ENCODE measurements at places on chromosomes 5 and 9.
A peak's percentile ranks its signal among the peaks of the same experiment; 100 is the strongest.

DNA sequence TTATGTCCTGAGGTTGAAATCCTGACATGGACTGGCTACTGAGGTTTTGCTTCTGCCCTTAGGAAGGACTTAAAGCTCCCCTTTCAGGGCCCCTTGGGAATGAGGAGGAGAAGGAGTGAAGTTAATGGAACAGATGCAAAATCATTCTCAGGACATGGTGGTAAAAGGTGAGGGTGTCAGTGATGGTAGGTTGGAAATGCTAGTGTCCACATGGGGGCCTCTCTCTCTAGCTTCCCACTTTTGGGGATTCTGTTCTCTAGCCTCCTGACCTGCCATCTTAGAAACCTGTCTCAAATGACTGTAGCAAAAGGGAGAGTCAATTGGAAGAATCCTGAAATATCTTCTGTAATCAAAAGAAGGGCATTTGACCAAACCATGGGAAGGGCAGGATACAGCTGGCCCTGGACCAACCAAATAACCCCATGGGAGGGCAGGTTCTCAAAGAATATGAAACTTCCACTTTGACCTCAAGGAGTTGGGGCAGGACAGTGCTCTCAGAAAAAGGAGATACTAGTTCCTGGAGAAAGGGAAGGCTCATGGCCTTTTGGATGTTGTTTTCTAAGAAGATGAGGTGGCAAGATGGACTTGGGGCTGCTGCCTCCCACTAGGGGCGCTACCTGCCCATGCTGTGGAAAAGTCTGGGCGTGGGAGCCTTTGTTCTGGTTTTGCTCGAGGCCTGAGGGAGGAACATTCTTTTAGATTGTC is 21.2 kb upstream of the MLANA start:
- no peak for DNase-seq

DNA sequence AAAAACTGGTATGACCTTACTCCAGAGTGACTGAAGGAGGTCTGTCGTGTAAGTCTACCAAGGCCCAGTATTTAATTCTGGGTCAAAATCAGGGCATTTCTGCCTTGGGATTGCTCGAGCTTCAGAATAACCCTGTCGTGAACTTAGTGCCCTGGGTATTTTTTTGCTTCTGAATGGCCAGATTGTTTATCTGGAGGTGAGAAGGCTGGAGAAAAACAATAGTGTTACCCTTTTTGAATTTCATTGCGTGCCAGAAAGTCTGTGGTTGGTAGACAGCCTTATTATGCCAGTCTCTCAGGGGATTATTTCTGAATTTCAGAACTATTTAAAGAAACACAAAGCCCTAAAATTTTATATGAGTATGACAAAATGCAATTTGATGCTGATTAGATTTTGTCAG is 323.4 kb downstream of the CSNK1G3 start:
- no peak for DNase-seq

GRCh38 chr5:1229822-1230221 is 4.6 kb downstream of the SLC6A18 start:
- no peak for DNase-seq

DNA sequence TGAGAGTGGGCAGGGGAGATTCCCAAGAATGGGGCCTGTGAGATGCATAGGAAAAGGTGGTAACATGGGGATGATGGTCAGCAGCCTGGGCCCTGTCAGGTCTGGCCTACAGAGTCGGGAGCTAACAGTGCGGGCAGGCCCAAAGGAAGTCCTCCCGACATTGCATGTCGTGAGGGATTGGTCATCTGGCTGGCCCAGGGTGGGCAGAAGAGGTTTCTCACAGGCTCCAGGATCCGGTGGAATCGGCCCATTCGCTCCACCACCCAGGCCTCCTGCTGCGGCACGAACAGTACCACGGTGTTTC is 514 bp downstream of the STOML2 start:
- no peak for DNase-seq

DNA sequence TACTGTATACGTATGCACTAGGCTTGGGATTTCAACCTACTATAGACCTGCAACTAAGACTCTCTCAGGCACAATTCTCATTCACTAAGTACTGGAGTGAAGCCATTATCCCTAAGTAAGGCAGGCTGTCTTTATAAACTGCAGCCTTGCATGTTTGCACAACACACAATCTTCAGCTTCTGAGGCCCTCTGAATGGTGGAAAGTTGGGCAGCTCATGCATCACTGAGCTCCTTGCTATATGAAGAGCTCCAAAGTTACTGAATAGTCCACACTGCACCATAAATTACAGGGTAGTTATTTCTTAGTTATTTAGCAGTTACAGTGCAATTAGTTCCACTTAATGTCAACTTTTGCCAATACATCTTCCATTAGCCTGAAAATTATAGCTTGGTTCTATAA is 384.6 kb downstream of the BRINP1 start:
- DNase-seq: no peak

GRCh38 chr9:131701789-131702337 is 38.0 kb downstream of the RAPGEF1 start:
- DNase-seq: no peak

DNA sequence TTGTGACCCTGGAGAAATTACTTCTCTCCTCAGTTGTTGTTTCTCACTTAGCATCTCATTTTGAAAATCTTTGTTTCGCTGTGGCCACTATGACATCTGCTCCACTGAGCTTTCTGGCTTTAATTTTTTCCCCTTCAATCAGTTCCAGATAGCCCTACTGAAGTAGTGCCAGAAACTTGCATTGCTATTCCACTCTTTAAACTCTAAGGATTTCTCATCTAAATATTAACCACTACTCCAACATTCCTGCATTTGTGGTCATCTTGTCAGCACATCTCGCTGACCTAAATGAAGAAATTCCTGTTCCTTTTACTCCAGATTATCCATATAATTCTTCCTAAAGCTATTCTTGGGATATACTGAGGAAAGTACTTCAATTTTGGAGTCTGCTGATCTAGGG is 15.3 kb upstream of the NOL6 start:
- no peak for DNase-seq

- no peak for DNase-seq
Measured at GRCh38 chr9:32218100-32218767, 166.2 kb upstream of the ACO1 start.

DNA sequence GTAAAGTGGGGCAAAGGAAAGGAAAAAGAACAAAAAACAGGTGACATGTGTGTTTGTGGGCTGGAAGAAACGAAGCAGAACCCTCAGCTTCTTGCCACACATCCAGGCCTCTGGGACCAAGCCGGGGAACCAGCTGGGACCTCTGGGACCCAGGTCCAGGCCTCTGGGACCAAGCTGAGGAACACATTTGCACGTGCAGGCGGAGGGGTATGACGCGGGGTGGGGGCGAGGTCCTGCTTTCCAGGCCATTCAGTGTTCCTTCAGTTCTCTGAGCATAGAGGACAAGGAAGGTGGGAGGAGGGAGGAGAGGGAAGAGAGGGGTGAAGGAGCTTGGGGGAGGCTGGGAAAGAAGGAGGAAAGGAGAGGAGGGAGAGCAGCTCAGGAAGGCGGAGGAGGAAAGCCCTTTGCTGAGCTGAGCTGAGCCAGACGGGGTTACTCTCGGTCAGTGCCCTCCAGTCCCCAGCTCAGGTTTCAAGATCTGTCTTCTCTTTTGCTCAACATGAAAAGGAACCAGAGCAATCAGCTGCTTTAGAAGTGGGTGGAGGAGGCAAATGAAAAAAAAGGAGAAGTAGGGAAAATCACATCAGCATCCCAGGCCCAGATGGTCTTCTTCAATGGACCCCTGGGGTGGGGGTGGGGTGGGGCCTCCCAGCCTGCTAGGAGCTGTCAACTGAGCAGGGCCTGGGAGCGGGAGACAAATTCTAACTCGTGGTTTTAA is 59.1 kb downstream of the ABCA1 start:
- DNase-seq: no peak

DNA sequence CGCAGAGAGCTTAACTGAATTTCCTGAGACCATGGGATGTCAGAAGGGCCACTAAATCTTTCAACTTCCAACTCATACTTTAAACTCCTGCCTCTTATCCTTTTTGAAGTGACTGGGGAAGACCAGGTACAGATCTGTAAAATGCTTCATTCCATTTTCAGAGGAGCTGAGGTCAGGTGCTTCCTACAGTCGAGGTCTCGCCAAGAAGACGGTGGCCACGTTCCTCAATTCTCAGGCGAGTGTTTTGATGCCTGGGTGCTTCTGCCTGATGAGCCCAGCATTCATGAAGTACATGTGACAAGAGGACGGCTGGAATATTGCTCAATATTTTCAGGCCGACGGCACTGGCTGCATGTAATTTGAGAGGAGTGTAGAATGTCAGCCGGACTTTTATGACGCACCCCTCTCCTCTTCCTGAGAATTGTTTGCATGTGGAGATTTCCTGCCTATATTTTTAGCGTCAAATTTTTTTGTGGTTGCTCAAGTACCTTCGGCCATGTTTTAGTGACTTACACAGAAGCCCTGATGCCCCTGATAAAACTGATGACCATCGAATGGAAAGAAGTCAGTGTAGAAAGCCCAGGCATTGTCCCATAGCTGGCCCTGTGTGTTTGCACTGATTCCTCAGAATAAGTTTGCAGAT is 38.8 kb upstream of the GLRX start:
- DNase-seq: no peak

DNA sequence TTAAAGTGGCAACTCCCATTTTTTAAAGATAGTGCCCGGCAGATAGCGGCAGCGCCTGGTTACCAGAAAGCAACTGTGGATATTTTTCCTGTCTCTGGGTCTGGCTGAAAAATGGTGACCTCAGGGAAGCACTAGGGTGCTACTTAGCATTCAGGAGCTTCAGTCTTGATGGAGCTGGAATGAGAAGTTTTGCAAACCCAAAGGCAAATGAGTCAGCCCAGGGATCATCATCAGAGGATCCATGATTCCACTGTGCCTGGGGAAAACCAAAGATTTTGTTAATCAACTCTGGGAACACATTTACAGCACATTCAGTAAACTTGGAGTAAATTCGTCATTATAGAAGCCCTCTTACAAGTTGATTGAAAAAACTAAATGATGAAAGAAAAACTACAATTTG is 26.7 kb downstream of the F2R start:
- DNase-seq: no peak

DNA sequence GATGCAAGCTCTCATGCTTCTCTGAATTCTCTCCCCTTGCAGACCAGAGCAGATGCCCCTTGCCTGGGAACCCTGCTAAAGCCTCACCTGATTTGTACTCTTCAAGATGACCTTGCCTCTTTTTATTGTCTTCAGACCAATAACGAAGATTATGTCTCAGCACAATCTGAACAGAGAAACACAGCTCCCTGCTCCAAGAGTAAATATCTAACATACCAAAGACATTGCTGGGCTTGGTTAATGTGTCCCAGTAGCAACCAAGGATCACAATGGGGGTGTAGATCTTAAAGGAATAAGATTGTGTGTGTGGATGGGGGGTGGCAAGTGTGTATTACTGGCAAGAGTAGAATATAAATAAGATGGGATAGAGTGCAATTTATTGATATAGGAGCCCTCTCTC is 67.6 kb upstream of the LHFPL2 start:
- no peak for DNase-seq

GRCh38 chr5:31052937-31053658 is 140.4 kb upstream of the CDH6 start:
- no peak for DNase-seq

- DNase-seq: no peak
Measured at GRCh38 chr5:148849461-148849860, 23.1 kb downstream of the ADRB2 start.

GRCh38 chr9:106479679-106480078 is 383.3 kb upstream of the ZNF462 start:
- no peak for DNase-seq

- no peak for DNase-seq
Measured at GRCh38 chr9:137582286-137582860, 3.6 kb upstream of the DPH7 start.

DNA sequence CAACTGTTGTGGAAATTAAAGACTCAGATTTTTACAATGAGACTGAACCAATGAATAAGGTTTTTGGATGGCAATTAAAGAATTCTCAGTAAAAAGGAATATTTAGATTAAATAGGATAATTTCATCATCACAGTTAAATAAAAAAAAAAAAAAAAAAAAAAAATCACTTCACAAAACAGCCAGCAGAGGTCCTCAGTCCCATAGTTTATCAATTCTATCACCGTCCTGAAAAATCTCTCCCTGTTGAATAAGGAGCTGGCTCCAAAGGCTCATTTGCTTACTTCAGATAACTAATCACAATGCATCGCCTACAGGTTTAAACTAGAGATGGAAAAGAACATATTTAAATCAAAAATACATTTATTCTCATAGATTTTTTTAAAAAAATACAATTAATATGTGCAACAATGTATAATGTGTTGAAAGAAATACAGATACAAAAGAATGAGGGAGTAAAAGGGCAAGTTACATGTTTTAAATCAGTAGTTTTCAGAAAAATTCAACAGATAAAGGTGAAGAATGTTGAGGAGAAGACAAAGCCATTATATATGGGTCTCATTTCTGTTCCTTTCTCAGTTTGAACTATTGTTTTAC is 175.8 kb upstream of the CHD1 start:
- DNase-seq: no peak

DNA sequence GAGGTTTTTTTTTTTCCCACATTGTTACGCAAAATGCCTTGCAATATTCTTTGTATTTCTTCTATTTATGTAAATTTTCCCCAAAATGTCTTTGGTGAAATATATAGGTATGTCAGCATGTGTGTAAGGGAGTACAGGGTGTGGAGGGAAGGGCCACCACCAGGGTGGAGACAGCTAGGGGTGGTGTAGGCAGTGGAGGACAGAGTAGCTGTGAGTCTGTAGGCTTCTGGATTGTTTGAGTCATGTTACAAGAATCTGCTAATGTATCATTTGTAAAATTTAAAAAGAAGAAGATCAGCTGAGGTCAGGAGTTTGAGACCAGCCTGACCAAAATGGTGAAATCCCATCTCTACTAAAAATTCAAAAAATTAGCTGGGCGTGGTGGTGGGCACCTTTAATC is 175.5 kb downstream of the NXNL2 start:
- DNase-seq: no peak

- peak; percentile 21 for DNase-seq
Measured at GRCh38 chr5:157306692-157307471, 41.0 kb downstream of the CYFIP2 start.

- DNase-seq: no peak
Measured at GRCh38 chr5:5650242-5650641, 227.8 kb downstream of the ICE1 start.

- DNase-seq: no peak
Measured at GRCh38 chr5:97136475-97136874, 5.9 kb downstream of the LIX1 start.

DNA sequence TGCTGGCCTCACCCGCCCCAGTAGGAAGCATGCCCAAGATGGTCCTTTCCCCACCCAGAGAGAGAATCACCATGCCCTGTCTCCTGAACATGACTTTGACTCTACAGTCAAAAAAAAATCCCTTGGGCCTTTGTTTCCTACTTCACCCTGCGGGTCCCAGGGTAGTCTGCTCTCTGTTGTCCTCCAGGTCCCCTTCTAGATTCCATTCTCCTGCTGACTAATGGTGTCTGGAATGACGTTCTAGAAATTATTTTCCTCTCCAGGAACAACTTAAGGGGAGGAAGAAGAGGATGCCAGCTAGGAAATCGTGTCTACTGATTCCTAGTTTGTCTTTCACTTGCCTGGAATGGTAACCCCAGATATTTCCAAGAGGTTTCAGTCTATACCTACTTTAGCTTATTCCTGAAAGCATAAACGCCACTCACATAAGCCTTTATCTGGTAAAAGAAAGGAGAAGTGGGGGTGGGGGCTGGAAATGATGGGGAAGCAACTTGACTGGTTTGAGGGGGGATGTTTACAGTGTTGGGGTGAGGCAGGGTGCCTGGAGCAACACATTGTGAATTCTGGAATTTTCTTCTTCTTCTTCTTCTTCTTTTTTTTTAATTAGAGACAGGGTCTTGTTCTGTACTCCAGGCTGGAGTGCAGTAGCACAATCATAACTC is 93.9 kb downstream of the SNX18 start:
- DNase-seq: no peak

Measured in stimulated activated CD8-positive, alpha-beta memory T cell treated with anti-CD3 and anti-CD28 coated beads, Interleukin-2, amount 100 ng/mL, for 1 hour (primary cell).